ENCODE measurements at places on chromosomes 16 and 17.
A peak's percentile ranks its signal among the peaks of the same experiment; 100 is the strongest.

DNA sequence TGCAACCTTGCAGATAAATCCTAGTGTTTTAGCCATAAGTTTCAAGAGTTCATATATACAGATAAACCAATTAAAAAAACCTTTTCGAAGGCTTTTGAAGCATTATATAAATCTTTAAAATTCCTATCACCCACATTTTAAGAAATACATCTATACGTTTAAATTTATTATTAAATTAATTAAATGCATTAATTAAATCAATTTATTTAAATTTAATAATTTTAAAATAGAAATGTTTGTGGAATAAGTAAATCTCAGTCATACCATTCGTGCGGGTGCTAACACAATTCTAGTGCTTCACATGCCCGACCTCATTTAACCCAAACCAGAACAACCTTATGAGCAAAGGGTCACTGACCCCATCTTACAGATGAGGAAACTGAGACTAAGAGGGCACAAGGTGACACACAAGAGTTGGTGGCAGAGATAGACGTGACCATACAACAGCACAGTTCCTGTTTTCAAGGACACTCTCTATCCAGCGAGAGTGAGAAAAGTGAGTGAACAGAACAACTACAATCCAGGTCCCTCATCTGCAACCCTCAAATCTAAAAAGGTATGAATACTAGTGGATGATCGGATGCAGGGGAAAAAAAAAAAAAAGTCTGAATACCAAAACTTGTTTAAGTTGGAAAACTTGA is 1.4 kb downstream of the NSMCE1 start:
- DNase-seq, result no peak

DNA sequence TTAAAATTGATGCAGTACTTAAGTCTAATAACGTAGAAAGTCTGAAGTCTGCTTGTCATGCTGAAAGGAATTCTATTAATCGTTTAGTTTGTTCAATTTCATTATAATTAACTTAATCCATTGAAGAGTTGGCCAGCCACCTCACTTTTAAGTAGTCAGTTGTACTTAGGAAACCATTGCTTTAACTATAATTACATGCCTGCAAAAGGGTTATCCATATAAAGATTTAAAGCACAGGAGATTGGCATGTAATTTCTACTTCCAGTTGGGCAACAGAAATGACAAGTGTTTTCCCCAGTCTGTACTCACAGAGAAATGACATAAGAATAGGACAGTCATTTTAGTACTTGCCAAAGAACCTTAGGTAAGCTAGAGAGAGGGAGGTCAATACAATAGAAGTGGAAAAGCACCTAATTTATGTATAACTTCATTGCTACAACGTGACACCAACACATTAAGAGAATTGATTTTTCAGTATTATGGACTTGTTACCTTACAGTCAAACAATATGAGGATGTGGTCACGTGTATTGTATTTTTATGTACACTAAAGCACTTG is 3.7 kb upstream of the USP32 start:
- DNase-seq, result no peak

- DNase-seq, result peak; percentile 11
Measured at GRCh38 chr16:54847207-54847606, 83.5 kb upstream of the IRX5 start.

GRCh38 chr17:12896180-12896785 is 107.0 kb downstream of the ARHGAP44 start:
- DNase-seq, result peak; percentile 54

DNA sequence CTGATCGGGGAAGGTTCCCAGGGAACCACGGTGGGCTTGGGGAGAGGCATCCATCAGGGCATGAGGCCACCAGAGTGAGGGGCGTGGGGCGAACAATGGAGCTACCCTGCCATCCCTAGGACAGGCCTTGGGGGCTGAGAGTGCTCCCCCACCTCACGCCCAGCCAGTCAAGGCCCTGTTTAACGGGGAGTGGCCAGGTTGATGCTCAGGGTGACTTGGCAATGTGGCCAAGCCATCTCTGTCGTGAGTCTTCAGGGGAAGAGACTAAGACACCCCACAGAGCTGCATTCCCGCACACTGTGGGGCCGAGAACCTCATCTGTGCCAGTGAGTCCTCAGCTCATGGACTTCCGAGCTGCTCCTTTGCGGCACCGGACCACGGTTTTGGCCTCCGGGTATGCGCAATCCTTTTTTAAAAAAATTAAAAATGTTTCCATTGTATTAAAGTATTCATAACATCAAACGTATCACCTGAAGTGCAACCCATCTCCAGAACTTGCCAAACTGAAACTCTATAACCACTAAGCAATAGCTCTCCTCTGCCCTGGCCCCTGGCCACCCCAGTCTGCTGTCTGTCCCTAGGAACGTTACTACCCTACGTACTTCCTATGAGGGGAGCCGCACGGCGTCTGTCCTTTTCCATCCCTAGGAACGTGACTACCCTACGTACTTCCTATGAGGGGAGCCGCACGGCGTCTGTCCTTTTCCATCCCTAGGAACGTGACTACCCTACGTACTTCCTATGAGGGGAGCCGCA is 71.8 kb upstream of the DOC2B start:
- no peak for DNase-seq

- DNase-seq, result no peak
Measured at GRCh38 chr17:17987901-17988300, 15.2 kb downstream of the DRC3 start.

- DNase-seq, result no peak
Measured at GRCh38 chr17:30415491-30415890, 36.8 kb downstream of the CPD start.

DNA sequence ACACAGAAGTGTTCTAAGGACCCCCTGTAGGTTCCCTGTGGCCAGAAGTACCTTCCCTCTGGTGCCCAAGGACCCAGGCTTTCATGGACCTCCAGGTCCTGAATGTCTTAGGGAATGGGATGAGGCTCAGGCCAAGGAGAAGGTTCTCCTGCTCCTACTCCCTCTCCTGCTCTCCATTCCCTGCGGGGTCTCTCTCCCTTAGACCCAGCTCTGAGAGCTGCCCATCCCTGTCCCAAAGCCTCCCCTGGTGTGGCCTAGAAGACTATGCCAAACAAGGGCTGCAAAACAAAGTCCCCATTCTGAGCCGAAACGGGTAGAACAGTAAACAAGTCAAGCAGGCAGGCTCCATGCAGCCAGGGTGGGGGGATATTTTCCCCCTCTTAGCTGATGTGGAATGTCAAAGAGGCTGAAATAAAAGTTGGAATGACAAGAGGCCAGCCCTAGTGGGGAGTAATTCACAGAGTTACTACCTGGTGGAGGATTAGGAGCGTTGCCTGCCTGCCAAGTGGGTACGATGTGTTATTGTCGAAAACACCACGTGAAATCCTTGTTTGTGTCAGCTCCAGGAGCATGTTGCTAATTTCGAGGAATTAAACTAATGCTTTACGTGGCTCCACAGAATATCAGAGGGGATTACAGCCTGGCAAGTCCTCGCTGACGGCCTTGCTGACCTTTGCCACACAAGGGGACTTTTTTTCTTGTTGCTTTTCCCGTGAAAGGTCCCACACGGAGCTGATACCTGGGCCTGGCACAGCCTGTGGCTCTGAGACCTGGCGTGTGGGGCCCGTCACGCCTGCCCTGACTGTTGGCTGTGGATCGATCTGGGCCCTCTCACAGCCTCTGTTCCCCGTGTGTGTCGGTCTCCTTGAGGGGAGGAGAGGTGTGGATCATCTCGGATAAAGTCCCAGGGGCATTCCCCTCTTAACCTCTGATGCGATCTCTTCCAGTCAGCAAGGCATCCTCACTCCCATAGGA is 2.9 kb downstream of the WFIKKN2 start:
- DNase-seq, result no peak

DNA sequence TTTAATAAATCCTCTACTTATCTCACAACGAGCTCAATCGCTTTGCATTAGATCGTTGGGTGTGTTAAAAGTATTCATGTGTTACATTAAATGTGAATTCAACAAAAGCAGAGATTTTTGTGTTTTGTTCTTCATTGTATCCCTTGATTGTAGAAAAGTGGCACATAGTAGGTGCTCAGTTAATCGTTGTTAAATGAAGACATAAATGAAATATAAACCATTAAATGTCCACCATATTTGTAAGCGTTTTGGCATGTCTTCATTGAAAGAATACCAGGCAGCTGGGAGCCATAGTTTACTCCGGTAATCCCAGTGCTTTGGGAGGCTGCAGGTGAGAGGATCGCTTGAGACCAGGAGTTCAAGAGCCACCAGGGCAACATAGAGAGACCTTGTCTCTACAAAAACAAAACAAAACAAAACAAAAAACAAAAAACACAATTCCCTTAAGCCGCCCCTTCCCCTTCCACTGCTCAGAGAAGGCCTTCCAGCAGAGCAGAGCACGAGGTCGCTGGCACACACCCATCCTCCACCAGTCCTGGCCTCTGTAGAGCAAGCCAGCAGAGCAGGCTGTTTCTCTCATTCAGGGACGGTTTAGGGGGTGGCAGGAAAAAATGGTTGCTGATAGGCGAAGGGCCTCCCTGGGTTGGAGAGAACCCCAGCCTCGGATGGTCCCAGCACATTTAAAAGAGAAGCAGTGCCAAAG is 673 bp upstream of the CHD9 start:
- no peak for DNase-seq

DNA sequence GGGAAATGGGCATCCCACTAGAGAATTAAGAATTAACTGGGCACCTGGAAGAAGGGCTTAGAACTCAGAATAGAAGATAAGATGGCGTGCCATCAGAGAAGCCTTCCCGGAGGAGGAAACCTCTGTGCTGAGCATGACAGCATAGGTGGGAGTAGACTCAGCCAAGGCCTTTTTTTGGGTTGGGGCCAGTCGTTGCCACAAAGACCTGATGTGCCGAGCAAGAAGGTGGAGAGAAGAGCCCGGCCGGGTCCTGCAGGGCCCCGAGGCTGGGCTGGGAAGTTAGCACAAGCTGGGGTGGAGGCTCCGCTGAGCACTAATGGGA is 1.1 kb upstream of the RAB11FIP4 start:
- DNase-seq, result no peak

DNA sequence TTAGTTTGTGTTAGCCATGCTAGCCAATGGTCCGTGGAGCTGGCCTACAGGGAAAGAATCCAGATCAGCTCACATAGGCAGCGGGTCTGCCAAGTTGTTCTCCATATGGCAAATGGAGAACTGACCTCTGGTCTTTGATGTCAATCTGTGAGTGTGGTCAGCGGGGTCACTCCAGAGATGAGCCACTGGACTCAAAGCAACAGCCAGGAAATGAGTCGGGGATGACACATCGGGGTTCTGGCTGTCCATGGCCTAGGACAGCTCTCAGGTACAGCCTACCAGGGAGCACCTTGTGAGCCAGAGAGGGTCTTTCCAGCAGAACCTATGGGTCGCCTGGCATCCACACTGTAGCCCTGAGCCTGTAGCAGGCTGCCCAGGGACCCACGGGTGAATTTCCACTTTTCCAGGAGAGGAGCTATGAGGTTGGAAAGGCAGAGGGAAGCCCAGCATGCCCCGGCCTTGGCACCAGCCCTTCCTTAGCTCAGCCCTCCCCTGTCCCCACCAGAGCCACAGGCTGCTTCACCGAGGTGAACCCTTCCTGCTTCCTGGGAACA is 203.0 kb upstream of the TNRC6C start:
- peak; percentile 50 for DNase-seq

GRCh38 chr16:56202036-56202435 is 10.7 kb downstream of the GNAO1 start:
- peak; percentile 96 for DNase-seq

DNA sequence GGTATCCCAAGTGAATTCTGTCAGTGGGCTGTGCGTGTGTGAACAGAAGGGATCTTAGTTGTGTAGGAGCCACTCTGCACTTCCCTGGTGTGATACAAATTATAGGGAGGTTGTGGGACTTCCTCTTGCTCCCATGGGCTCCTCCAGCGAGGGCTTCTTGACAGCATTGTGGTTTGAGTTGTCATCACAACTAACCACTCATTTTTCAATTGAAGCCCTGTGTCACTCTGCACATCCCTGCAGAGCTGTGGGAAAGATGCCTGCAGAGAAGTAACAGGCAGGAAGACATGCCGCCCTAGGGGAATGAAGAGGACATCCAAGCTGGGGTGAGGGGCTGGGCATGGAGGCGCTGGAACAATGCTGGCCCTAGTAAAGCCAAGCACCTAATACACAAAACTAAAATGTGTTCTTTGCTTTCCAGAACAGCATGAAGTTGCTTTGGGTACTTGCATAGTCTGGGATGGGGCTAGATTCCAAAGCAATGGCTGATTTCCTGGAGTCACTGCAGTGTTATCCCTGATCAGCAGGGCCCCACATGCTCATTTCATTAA is 692.5 kb downstream of the TOX3 start:
- peak; percentile 82 for DNase-seq

DNA sequence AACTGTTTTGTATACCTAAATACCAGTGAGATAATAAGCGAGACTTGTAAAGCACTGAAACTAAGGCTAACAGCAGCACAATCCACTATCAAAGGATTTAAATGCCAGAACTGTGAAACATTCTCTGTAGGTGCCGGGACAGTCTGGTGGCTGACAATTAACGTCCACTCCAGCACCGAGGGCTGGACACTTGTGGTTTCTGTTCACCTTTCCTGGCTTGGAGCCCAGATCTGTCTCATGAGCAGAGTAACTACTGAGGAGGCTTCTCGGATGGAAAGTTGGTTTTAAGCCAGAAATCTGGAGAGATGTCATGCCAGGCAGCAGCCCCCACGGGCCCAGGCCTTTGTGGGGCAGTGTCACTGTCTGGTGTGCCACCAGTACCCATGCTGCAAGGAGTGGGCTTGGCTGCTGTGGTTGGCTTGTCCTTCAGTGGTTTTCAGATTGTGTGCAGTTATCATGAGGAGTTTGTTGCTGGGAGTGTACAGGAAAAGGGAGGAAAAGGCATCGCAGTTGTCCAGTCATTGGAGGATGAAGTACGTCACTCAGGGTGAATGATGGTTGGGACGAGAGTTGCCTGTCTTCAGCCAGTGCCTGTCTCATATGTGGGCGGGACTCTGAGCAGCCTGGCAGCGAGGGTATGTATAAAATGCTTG is 35.5 kb downstream of the UBN1 start:
- peak; percentile 99 for DNase-seq

DNA sequence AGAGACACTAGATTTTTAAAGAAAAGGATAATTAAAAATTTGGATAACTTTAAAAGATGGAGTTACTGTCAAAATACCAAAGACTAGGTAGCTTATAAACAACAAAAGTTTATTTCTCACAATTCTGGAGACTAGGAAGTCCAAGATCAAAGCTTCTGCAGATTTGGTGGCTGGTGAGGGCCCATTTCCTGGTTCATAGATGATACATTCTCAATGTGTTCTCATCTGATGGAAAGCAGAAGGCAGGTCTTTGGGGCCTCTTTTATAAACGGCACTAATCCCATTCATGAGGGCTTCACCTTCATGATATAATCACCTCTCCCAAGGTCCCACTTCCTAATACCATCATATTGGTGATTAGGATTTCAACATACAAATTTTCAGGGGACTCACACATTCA is 33.7 kb downstream of the NLK start:
- no peak for DNase-seq
